ENCODE measurements at places on chromosomes 5 and 9.

DNA sequence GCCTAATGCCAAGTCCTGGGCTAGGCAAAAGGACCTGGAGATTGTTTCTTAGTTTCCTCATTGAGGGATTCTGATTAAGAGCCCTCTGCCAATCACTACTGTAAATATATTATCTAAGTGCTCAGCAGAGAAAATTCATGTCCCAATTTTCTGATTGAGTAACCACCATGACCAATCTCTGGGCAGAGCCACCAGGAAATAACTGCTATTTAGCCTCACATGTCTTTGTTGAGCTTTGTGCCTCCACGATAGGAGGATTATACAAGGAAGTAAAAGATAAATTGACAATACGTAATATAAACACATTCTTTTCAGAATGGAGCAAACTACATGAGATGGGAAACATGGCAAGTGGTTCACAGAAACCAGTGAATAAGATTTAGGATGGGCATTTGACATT is 396.1 kb upstream of the PAPPA start:
- no peak for DNase-seq

DNA sequence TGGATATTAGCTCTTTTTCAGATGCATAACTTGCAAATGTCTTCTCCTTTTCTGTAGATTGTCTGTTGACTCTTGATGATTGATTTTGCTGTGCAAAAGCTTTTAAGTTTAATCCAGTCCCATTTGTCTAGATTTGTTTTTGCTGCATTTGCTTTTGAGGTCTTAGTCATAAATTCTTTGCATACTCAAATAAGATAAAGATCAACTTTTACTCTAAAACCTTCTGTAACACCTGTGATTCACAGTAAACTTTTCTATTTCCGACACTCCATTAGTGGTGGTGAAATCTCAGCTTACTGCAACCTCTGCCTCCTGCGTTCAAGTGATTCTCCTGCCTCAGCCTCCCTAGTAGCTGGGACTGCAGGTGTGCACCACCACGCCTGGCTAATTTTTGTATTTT is 239.0 kb upstream of the ST8SIA4 start:
- no peak for DNase-seq

GRCh38 chr5:10719965-10720364 is 41.1 kb downstream of the DAP start:
- DNase-seq = no peak

GRCh38 chr9:131937451-131937850 is 142.2 kb downstream of the MED27 start:
- DNase-seq = no peak

GRCh38 chr9:33153666-33154065 is 13.5 kb downstream of the B4GALT1 start:
- no peak for DNase-seq

DNA sequence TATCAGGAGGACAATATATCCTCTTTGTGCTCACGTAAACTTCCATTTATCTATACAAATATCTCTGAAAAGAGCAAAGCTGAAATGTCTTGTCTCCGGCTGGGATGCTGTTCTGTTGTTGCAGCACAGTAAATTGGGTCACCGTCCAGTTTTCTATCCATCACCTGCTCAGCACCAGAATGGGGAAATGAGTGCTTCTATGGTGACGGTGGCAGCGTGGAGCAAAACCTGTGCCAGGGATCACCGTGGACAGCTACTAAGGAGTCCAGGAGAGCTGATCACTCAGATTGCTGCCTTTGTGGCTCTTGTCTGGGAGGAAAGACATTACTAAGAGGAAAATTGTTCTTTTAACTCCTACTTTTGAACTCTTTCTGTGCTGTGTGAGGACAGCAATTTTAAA is 531.6 kb downstream of the PSAT1 start:
- no peak for DNase-seq

DNA sequence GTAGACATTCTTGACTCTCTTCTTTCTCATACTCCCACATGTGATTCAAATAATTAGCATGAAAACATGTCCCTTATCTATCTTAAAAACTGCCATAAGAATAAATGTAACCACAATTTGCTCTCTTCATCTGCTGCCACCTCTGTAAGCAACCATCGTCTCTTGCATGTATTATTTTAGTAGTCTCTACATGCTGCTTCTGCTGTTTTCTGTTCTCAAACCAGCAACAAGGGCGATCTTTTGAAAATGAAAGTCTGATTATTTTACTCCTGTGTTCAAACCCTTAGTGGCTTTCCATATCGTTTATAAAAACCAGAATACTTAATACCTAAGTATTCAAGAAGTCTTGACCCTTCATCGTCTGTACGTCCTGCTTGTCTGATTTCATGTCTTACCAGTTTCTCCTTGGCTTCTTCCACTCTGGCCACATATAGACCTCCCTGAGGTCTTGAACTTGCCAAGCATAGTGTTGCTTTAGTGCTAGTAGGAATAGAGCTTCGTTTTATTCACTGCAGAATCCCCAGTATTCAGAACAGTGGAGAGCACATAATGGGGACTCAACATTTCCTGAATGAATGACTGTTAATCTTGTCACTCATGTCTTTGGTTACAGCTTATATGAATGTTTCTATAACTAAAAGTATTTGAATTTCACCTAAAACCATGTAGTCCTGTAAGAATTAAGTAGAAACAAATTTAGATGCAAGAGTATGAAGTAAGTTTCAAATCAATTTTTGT is 10.6 kb downstream of the CDC42SE2 start:
- no peak for DNase-seq

GRCh38 chr9:116286297-116286696 is 132.7 kb downstream of the PAPPA start:
- DNase-seq = no peak

DNA sequence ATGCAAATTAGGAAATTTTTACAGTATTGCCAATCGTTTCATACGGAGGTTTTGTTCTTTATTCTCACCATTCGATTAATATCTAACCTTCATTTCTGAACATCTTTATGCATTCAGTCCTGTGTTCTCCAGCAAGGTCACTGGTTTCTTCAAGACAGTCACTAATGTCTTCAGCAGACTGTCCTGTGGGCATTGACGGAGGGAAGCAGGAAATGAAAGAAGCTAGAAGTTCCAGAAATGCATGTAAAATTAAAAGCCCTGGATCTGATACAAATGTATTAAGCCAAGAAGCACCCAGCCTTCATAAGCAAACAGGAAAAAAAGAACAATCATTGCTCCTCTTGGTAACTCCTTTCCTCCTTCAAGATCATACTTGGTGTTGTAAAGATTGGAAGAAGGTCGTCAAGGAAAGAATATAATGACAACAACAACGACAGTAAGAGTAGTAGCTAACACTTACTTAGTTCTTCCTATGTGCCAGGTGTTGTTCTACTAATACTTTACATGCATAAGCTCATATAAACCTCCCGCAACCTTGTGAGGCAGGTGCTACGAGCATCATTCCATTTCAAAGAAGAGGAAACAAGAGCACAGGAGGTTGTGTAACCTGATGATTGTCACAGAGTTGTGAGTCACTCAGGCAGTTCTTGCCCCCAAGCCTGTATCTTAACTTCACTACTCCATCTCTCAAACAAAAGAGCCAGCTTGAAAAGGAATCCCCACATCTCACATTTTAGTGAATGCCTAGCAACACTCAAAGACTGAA is 59.9 kb upstream of the CER1 start:
- no peak for DNase-seq
